BE2C (cell line): ENCODE measurements at places on chromosomes 1 and 21.
A peak's percentile ranks its signal among the peaks of the same experiment; 100 is the strongest.

GRCh38 chr1:226211181-226211821 lies 12.2 kb upstream of the MIXL1 start:
- no peak for DNase-seq

GRCh38 chr1:21707891-21708290 lies 38.7 kb upstream of the RAP1GAP start:
- DNase-seq = no peak

DNA sequence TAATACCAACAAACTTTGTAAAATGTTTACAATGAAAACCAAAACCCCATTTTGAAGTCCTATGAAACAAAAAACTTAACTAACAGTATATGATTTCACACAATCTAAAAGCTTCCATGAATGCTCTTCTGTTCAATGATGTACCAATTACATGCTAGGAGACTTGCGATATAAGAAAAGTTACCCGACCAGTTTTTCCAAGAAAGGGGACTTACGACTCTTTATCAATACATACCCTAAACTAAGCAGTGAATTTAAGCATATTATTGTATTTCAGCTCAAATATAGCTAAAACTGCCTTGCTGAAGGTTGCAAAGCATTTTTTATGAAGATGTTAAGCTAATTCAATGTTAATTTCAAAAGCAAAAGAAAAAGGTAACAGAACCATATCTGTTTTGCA lies 15.6 kb downstream of the SSX2IP start:
- no peak for DNase-seq

DNA sequence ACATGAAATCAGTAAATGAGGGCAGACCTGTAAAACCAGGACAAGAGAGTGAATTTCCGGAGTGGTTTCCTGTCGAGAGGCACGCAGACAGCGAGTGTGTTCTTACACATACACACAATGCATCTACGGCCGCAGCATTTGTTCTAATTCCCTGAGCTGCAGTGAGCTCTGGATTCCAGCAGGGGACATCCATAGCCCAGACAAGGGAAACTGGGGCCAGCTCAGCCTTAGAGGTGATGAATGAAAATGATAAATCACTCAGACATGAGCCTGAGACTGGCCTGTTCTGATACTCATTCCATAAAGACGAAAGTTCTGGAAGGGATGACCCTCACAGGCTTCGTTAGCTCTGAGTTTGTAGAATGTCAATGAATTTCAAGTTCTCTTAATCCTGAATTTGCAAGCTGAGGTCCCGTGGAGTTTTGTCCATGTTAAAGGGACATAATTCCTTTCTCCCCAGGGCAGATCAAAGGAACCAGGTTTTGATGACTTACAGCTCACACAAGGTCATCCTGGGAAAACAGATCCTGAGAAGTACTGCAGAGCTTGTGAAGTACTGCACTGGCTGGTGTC lies 207.9 kb upstream of the C1orf87 start:
- peak; percentile 72 for DNase-seq

DNA sequence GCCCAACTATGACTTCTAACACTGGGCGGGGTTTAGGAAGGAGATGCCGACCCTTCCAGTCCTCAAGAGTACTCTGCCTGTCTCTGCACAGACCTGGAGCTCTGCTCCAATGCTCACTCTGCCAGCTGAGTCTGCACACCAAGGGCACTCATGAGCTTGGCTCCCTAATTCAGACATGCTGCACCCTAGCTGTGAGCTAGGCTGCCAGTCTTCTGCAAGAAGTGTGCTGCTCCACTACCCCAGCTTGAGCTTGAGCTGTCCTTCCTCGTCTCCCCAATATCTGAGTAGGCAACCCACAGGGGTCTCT lies 13.2 kb downstream of the TP53BP2 start:
- DNase-seq = no peak

DNA sequence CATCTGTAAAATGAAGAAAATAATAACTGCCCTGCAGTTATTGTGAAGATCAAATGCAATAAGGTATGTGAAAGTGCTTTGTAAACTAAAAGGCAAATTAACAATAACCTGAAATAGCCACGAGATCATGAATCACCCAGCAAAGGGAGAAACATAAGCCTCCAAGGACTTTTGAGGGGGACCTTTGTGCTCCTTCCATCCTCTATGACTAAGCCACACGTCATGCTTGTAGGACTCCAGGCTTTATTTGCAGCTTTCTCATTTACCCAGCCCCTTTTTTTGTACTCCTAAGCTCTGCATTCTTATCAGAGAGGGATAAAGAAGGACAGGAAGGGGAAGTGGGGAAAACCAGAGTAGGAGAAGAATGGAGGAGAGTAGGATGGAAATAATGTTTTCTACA lies 115.1 kb downstream of the PROX1 start:
- DNase-seq = no peak

DNA sequence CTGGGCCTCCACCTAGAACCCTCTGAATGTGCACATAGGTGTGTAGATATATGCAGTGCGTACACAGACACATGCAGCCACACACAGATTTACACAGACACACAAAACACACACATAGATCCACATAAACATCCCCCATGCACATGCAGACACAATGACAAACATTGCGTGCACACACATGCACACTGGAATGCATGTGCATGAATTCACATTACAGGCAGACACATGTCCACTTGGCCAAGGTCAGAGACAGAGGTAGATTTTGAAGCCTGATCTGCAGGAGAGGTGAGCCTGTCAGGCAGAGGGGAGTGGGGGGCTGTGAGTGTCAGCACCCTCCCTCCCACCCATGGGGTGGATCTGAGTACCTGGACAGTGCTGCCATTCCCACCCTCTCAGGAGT lies 338.5 kb downstream of the PTPRU start:
- no peak for DNase-seq

DNA sequence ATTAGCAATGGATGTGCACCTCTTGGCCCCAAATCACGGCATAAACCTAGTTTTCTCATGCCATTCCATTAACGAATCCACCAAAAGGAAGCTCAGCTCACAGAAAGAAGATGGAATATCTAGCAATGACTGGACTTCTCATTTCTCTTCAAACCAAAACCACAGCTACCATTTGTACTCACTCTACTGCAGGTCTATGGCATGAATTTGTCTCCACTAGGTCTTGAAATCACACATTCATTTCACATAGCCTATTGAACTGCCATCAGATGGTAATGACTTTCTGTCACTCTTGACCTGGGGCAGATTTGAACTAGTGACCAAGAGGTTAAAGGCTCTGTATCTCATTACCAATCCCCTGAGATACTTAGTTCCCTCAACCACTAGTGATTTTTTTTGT lies 382.7 kb downstream of the DPYD start:
- no peak for DNase-seq

- DNase-seq = no peak
These were observed 122.7 kb downstream of the CCDC185 start for GRCh38 chr1:223515926-223516325.

- DNase-seq = no peak
These were observed 90.3 kb downstream of the DISP1 start for GRCh38 chr1:222905151-222905550.

- DNase-seq = no peak
These were observed 61.4 kb downstream of the TMEM200B start for GRCh38 chr1:29062157-29062942.

DNA sequence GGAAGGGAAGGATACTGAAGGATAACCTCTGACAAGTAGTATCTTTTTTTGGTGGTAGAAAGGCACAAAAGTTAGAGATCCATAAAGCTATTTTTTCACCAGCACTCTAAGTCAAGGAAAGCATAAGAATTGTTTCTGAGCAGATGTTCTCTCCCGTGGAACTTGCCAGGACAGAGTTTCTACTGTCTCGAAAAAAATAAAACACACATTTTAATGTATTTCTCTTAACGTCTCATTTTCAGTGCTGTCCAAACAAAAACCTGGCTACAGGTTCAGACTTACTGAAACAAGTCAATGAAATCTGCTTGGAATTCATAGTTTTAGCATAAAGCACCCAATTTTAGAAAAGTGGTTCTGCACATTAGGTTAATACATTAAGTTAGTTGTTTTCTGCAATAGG lies 338.3 kb downstream of the LTN1 start:
- DNase-seq = no peak

GRCh38 chr1:173392895-173393658 lies 84.1 kb upstream of the PRDX6 start:
- DNase-seq = no peak

DNA sequence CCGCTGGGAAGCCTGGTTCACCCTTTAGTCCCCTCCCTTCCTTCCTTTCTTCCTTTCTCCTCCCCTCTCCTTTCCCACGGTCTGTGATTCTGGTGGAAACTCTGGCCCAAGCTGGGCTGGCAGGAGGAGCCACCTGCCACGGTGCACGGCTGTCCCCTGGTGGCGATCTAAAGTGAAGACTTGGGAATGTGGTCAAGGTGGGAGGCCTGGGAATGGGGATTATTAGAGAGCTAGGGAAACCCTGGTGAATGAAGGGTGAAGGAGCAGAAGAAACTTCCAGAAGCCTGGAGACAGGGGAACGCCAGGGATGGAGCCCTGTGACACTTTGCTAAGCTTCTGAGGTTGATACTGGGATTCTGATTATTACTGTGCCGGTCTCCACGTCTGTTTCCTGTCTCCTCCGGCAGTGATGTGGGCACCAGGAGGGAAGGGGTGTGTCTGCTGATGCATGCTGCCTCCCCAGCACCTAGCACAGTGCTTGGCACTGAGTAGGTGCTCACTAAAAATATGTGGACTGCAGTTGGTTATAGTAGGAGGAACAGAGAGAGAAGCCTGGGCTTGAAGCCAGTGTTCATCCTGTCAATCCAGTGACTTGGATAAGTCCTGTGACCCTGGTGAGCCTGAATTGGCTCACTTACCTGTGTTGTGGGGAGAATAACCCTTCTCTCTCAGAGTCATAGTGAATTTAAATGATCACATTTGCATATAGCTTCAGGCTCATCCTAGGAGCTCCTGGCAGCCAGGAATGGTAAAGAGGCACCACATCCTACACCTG lies 71.2 kb upstream of the NBPF3 start:
- peak; percentile 76 for DNase-seq

- DNase-seq = no peak
These were observed 22.4 kb downstream of the DYRK3 start for GRCh38 chr1:206657751-206658150.

GRCh38 chr1:96633695-96634094 lies 87.9 kb upstream of the PTBP2 start:
- no peak for DNase-seq

GRCh38 chr1:93605812-93606512 lies 75.7 kb downstream of the BCAR3 start:
- no peak for DNase-seq

- DNase-seq = no peak
These were observed 94.6 kb downstream of the TGFB2 start for GRCh38 chr1:218439541-218440295.

DNA sequence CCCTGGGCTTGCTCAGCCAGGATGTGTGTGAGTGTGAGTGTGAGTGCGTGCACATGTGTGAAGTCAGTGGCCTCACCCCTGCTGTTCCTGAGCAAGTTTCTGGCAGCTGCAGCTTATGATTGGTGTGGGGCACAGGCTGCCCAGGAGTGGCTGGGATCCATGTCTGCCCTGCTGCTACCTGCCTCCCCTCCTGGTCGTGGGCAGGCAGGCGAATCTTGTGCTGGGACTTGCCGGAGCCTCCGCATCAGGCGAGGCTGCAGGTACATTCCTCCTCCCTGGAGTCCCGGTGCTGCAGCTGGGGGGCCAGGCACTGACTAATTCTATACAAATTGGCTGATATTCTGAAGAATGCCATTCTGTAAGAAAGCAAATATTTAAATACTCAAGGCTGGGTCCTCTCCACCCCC lies 85.6 kb upstream of the WNT4 start:
- no peak for DNase-seq

DNA sequence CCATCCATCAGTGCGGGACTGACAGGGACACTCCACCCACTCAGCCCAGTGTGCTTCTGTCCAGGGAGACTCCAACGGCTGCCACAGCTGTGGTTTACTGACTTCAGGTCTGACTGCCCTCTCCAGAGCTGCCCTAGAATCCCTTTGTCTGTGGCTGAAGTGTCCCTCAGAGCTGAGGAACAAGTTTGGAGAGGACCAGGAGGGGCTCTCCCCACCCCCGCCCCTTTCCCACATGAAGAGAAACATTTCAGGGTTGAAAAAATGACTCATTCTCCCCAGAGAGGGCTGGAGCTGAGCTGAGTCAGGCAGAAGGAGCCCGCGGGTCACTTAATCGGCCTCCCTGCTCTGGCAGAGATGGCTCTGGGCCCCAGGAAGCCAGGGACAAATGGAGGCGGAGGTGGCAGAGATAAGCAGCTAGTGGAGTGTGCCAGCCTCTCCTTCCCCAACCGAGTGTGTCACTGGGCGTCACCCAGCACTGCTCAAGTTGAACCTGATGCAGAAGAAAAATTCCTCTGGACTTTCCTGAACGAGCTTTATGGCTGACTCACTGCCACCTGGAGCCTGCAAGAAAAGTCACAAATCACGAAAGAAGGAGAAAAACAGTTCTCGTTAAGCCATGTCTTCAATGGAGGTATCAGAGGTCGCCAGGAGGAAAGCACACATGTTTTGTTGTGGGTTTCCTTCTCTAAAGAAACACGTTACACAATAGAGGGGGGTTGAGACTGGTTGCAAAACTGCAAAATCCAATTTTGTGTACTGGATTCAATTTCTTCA lies 34.3 kb upstream of the ECE1 start:
- peak; percentile 85 for DNase-seq

GRCh38 chr1:156579472-156579871 lies at the start of gene TTC24:
Gene TTC24 (plus strand): TSS chr1:156579723. CDS start chr1:156581365, 1,642 bp downstream.
- DNase-seq = no peak

DNA sequence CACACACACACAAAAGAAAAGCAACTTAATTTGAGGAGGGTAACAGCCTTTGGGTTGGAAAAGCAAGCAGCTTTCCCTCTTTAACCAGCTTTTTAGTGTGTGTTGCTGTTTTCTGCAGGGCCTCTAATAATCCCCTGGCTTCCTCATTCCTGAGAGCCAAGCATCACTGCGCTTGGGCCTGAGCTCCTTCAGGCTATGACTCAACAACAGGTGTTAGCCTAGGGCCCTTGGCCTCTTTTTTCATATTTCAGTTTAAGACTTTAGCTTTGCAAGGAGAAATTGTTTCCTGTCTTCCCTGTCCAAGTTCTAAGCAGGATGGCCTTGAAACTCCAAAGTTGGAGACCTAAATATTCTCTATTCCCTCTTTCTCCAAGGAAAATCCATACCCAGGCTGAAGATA lies 26.2 kb upstream of the SNX27 start:
- no peak for DNase-seq

DNA sequence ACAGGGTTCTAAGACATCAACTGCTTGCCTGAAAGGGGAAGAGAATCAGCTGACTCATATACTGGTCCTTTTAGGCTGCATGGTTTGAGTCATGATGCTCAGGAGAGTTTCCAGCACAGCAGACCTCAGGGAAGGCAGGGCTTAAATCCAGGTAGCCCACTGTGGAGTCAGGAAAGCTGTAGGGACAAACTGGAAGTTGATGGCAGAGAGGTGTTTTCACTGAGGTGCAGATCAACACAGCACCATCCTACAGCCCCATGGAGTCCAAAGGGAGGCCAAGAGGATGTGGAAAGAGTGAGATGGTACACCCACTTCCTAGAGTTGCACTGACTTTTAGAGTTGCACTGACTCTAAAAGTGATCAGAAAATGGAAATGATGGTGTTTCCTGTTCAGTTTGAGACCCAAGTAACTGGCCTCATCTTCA lies 252.4 kb upstream of the DUSP10 start:
- no peak for DNase-seq
